ENCODE measurements at places on chromosomes 13 and 19.

GRCh38 chr13:110525328-110526319, 35.9 kb downstream of the RAB20 start:
- H3K4me3 ChIP-seq, result peak overlapping the region; percentile 29
- H3K4me1 ChIP-seq, result peaks cover 34% of the 10 kb centered on the region
- peak; percentile 97 for DNase-seq

DNA sequence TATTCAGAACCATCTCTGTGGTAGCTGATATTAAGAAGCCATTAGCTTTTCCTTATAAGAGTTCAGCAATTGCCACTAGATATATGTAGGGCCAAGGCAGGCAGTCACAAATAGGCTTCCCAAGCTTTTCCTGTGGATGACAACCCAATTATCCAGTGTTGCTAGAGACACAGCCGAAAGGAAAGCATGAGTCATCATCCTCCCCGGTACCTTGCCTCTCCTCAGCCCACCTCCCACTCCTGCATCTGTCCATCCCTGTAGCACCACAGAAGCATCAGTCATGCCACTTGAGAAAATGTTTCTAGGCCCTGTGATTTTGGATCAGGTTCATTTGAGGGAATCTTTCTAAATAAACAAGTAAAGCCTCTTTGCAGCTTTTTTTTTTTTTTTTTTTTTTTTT, 204.3 kb downstream of the DNAJC15 start:
- H3K27me3 ChIP-seq, result no peaks in the 10 kb centered on the region
- no peaks in the 10 kb centered on the region for H3K36me3 ChIP-seq
- DNase-seq, result no peak
- H3K27ac ChIP-seq, result no peak overlapping the region
- H3K4me3 ChIP-seq, result no peak overlapping the region

- no peak overlapping the region for H3K4me3 ChIP-seq
- H3K36me3 ChIP-seq, result no peaks in the 10 kb centered on the region
- DNase-seq, result no peak
- H3K27me3 ChIP-seq, result peaks cover 75% of the 10 kb centered on the region
- H3K27ac ChIP-seq, result no peak overlapping the region
- no peaks in the 10 kb centered on the region for H3K4me1 ChIP-seq
These were observed 2.9 kb upstream of the CYP2F1 start for GRCh38 chr19:41111296-41111695.

DNA sequence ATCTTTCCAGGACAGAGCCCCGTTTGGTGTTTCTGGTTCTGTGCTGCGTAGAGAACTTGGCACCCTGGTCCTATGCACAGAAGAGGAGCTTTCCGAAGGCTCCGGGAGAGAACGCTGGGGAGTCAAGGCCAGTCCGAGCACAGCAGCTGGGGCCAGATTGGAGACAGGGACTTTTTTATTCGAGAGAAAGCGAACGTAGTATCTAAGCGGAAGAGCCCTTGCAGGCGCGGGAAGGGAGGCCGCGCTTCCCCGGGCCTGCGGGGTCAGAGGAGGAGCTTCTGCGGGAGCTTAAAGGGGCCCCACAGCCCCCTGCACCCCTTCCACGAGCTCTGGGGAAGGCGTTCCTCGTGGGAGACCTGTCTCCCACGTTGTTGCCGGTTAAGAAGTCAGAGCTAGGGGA, 48.6 kb upstream of the ARHGEF7 start:
- H3K27me3 ChIP-seq, result no peaks in the 10 kb centered on the region
- H3K4me3 ChIP-seq, result no peak overlapping the region
- H3K36me3 ChIP-seq, result no peaks in the 10 kb centered on the region
- no peak overlapping the region for H3K27ac ChIP-seq

DNA sequence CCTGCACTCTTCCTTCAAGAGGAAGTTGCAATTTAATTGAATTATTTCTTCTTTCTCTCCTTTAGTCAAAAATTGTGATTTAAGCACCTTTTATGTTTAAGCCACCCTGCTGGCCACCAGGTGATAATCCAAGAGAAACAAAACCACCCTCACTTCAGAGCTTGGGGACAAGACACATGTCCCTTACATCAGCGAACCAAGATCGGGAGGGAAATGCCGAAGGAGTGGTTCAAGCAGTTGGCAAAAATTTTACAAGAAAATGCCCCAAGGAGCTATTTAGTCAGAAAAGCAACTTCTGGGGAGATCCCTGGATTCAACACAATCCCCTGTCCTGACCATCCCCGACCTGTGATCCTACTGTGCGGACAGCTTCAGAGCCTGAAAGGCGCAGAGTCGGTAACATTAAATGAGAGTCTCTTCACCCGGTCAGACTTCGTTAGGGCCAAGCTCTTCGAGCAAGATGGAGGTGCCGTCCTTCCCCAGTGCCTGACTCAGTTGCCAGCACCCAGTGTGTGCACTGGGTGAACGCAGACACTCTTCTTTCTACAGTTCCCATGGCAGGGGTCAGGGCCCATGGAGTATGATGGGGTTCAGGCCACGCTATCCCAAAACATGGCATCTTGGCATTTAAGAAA, 78.6 kb upstream of the TM9SF2 start:
- H3K27me3 ChIP-seq, result peaks cover 79% of the 10 kb centered on the region
- H3K4me3 ChIP-seq, result no peak overlapping the region
- peaks cover 24% of the 10 kb centered on the region for H3K4me1 ChIP-seq

- no peak overlapping the region for H3K27ac ChIP-seq
- H3K4me1 ChIP-seq, result no peaks in the 10 kb centered on the region
- no peak overlapping the region for H3K4me3 ChIP-seq
- DNase-seq, result no peak
- H3K36me3 ChIP-seq, result no peaks in the 10 kb centered on the region
These were observed 32.2 kb upstream of the TNFAIP8L1 start for GRCh38 chr19:4606921-4607678.

DNA sequence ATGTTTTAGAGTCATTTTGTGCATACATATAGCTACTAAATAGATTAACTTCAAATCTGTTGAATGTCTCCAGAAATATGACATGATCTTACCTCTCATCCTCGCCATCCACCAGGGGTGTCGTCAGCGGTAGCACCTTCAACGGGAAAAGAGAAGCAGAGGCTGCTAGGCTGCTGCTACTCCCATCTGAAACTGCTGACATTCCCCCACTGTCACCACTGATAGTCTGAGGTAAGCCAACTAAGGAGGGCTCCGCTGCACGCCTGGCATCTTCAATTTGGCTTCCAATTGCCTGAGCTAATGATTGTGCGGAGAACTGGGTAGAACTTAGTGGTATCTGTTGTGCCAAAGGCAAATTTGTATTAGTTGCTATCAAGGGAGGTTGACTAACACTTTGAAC, 3.1 kb downstream of the TSC22D1 start:
- H3K36me3 ChIP-seq, result no peaks in the 10 kb centered on the region
- H3K27me3 ChIP-seq, result no peaks in the 10 kb centered on the region
- no peak for DNase-seq
- no peak overlapping the region for H3K4me3 ChIP-seq
- 0 out of 2 replicates have a peak, but pooled peaks cover 3% of the 10 kb centered on the region for H3K4me1 ChIP-seq

DNA sequence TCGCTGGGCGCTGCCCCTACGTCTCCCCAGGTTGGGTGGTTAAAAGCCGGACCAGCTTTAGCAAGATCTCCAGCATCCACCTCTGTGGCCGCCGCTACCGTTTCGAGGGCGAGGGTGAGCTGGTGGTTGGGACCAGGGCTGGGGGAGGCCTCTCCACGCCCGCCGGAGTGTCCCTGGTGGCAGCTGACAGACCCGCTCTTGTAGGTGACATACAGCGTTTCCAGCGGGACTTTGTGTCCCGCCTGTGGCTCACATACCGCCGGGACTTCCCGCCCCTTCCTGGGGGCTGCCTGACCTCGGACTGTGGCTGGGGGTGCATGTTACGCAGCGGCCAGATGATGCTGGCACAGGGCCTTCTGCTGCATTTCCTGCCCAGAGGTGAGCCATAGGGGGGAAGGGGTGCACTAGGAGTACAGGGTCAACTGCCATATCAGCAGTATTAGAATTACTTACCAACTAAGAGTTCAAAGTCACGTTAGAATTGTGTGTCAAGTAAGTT, 1.1 kb downstream of the ATG4D start:
- H3K4me3 ChIP-seq, result peak overlapping the region; percentile 97
- DNase-seq, result no peak
- peaks cover 3% of the 10 kb centered on the region for H3K27me3 ChIP-seq
- H3K27ac ChIP-seq, result no peak overlapping the region
- H3K4me1 ChIP-seq, result peaks cover 10% of the 10 kb centered on the region

DNA sequence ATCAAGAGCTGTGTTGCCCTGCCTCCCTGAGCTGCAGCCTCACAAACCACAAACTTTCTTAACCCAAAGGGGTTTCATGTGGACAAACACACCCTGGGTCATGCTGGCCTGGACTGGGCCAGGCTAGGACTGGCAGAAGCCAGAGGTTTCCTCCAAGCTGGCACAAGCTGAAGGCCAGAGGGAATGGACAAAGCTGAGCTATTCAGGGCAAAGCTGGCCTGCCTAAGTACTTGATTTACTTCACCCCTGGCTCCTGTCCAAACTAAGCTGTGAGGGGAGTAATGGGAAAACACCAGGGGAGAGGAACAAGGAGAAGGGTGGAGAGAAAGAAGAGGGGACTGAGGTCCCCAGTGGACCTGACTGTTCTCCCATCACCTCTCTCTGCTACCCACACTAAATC, 6.2 kb downstream of the CPAMD8 start:
- H3K4me1 ChIP-seq, result no peaks in the 10 kb centered on the region
- H3K27ac ChIP-seq, result no peak overlapping the region
- no peak for DNase-seq
- H3K36me3 ChIP-seq, result no peaks in the 10 kb centered on the region
- no peak overlapping the region for H3K4me3 ChIP-seq

DNA sequence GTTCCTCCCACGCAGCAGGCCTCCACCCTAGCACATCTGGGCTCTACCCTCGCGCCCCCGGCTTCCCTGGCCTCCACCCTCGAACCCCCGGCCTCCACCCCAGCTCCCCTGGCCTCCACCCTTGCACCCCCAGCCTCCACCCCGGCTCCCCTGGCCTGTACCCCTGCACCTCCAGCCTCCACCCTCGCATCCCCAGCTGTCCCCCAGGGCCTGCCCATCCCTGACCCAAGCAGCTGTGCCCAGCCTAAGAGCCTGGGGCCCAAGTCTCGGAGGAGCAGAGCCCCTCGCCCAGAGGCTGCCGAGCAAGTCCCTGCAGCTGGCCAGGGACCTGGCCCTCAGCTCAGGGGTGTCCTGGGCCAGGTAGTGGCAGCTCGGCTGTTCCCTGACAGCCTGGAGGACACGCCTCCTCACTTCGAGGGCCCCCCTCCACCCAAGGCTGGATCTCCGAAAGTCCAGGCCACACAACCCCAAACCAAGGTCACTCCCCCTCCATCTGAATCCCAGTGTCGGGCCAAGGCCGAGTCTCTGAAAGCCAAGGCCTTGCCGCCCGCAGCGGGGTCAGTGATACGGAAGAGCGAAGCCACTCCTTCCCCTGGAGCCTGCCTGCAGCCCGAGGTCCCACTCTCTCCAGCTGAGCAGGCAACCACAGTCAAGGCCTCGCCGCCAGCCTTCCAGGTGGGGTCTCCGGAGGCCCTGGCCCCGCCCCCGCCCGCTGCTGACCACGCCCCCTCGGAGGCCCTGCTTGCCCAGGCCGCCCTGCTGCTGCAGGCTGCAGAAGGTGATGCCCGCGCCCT, 7.9 kb upstream of the ARHGAP33 start:
- no peaks in the 10 kb centered on the region for H3K36me3 ChIP-seq
- no peaks in the 10 kb centered on the region for H3K27me3 ChIP-seq
- no peaks in the 10 kb centered on the region for H3K4me1 ChIP-seq
- H3K4me3 ChIP-seq, result no peak overlapping the region
- H3K27ac ChIP-seq, result no peak overlapping the region

- no peak overlapping the region for H3K27ac ChIP-seq
- no peak for DNase-seq
- no peaks in the 10 kb centered on the region for H3K4me1 ChIP-seq
These were observed 6.4 kb upstream of the DIRAS1 start for GRCh38 chr19:2727640-2727944.

- no peak overlapping the region for H3K27ac ChIP-seq
- no peaks in the 10 kb centered on the region for H3K4me1 ChIP-seq
- no peaks in the 10 kb centered on the region for H3K36me3 ChIP-seq
- no peak for DNase-seq
These were observed 6.4 kb upstream of the IPO5 start for GRCh38 chr13:97946951-97947588.

DNA sequence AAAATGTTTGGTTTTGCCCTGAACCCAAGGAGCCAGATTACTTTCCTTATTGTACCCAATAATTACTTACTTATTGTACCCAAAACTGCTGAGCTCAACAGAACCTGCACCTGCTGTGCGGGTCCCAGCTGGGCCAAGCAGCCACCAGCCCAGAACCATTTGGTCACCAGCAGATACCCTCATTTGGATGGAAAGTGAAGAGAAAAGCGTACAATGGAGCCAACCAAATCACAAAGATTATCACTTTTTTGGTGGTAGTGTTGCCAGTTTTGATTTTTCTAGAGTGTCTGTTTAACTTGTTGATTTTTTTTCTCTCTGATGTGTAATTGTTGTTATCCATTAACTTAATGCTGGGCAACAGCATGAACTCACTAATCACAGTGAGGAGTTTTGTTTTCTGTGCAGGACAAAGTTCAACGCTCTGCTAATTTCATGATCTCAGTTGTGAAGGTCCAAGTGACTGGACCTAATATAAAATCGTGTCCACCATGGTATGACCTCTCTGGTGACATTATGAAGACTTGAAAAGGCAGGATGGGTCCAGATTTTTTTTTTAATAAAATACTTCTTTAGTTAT, 23.8 kb downstream of the SPATA13 start:
- no peaks in the 10 kb centered on the region for H3K27me3 ChIP-seq
- no peaks in the 10 kb centered on the region for H3K4me1 ChIP-seq

DNA sequence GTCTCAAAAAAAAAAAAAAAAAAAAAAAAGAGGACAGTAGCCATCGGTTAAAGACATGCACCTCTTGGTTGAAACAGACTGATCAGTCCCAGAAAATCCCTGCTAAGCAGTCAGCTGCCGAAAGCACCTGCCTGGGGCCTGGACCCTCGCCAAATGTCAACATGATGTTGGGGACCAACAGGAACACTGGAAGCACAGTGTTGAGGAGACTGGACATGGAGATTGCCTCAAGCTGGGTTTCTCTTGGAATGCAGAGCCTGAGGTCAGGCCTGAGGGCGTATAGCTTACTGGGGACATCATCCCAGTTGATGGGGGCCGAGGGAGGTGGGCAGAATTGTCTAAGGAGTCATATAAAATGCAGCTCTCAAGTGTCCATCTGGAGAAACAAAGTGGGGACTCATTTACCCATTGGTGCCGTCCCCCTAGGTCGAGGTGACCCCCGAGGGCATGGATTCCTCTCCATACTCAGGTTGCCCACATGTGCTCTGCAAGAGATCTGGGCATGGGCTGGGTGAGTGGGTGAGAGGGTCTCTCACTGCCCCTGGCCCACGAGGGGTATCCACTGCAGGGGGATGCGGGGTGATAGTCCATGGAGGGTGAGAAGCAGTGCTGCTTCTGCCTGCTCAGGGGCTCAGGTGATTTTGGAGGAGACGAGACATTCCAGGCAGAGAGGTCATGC, 164.5 kb downstream of the URI1 start:
- no peak overlapping the region for H3K4me3 ChIP-seq
- H3K27me3 ChIP-seq, result peaks cover 97% of the 10 kb centered on the region
- H3K36me3 ChIP-seq, result no peaks in the 10 kb centered on the region
- H3K27ac ChIP-seq, result no peak overlapping the region

DNA sequence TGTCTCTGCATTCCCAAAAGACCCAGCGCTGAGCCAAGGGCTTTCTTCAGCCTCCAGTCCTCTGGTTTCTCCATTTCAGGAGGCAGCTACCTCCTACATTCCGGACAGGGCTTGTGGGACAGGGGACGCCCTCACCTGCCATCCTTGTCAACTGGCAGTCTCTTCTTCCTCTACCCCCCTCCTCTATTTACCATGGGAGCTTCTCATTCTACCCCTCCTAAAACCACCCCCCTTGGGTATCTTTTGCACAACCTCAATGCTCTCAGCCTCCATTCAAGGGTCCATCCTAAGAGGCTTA, 43.8 kb downstream of the ZNF93 start:
- DNase-seq, result no peak
- no peaks in the 10 kb centered on the region for H3K27me3 ChIP-seq
- H3K27ac ChIP-seq, result no peak overlapping the region
- H3K4me1 ChIP-seq, result no peaks in the 10 kb centered on the region

- H3K27me3 ChIP-seq, result no peaks in the 10 kb centered on the region
- no peak overlapping the region for H3K4me3 ChIP-seq
- no peak for DNase-seq
These were observed 655.0 kb downstream of the OLFM4 start for GRCh38 chr13:53683608-53684007.

All from MM.1S (cell line).